IPS-NIHi11 (cell line): ENCODE measurements at places on chromosomes 6 and 20.

GRCh38 chr20:51028616-51029212 lies 5.8 kb upstream of the KCNG1 start:
- no peak for DNase-seq

- DNase-seq, result no peak
Measured at GRCh38 chr6:11200356-11200755, 32.1 kb downstream of the NEDD9 start.

DNA sequence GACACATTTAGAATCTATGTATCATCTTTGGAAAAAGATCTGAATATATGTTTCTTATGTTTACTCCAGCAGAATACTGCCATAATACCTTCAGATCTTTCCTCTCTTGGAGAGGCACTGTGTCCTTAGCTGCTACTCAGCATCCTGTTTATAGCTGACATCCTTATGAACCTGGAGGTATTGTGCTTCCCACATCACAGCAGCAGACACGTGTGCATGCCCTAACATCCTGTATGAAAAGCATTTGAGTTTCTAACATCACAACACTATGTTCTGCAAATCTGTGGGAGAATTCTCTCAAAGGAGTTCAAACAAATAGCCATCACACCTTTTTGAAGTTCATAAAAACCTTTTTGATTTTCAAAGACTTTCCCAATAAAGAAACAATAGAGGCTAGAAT lies 216.0 kb downstream of the GJA1 start:
- DNase-seq, result no peak

- no peak for DNase-seq
Measured at GRCh38 chr6:139126931-139127330, 7.9 kb upstream of the HECA start.

GRCh38 chr6:55678330-55679224 lies 99.6 kb upstream of the HMGCLL1 start:
- DNase-seq, result no peak

DNA sequence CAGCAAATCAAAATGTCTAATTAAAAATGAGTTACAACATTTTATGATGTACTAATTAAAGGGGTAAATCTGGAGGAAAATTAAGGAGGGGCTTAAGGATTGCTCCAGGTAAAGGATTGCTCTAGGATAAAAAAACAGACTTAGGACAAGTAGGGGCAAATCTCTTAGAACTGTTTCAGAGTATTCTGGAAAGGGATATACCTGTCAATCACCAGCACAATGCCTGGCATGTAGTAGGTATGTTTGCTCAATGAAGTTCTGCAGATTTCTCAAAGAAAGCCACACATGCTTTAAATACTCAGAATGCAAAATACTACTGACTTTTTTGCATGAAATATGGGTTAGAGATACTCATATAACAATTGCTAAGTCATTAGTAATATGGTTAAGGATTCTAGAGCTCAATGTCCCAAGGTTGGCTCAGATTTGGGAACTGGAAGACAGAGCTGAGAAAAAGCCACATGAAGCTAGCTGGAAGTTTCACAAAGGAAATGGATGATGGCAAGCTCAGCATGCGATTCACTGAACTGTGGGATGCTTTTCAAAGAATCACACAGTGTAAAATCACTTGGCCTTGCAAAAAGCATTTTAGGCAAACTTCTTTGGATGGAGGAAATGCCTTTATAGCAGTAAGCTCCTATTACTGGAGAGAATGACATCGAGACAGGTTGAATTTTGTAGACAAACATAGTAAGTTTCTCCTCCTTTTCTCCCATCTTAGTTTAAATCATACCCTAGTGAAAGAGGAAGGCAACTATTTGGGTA lies 72.8 kb downstream of the MAP3K5 start:
- no peak for DNase-seq

DNA sequence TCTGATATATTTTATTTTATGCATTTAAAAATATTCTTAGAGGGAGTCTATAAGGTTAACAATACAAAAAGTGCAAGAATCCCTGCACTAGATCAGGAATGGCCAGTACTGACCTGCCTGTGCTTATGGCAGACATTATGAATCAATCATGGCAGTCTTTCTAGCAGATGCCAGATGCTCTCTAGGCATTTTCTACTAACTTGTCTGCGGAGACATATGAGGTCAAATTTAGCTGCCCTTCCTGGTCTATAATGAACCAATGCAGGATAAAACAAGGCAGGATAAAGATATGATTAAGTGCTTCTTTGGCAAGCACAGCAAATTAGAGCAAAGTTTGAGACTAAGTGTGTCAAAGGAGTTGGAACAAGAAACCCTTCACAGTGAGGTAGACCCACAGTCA lies 46.6 kb upstream of the RNF24 start:
- DNase-seq, result no peak

DNA sequence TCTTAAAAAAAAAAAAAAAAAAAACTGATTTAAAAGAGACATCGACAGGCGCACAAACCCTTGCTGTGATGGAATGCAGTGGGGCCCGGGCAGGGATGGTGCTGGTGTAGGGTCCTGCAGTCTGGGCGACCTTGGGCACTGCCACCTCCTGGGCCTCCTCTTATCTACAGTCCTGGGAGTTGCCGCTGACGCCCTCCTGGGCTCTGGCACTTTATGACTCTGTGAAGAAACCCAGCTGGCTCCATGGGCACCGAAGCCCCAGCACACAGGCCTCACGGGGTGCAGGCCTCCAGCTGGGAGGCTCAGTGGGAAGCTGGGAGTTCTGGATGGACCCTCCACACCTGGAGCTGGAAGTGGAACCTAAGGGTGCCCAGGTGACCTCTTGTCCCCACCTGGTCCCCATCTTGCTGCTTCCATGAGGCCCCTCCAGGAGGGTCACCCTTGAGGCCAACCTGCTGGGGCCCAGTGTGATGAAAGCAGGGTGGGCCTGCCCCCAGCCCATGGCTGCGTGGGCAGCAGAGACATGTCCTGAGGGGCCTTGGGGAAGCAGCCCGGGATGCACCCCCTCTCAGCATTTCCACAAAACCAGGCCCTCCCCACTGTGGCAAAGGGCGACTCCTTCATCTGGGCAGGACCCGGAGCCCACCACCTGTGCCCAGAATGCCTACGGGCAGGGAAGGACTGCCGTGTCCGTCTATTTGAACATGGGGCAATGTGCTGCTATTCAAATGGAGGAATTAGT lies 104.9 kb downstream of the ASXL1 start:
- DNase-seq, result no peak

GRCh38 chr6:73382462-73383113 lies 12.0 kb upstream of the DDX43 start:
- no peak for DNase-seq

DNA sequence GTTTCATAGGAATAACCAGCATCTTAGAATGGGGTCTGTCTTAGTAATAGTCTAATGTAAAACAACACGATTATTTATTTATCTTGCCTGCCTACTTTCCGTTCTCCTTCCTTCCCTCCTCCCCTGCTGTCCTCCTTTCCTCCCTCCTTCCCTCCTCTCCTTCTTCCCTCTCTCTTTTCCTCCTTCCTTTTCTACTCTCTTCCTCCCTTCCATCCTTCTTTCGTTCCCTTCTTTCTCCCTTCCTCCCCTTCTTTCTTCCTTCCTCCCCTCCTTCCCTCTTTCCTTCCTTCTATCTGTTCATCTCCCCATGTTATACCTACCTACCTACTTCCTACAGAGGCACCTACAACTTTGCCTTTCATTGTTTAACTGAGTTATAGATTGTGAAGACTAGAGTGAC lies 940.6 kb downstream of the KIF16B start:
- DNase-seq, result no peak

DNA sequence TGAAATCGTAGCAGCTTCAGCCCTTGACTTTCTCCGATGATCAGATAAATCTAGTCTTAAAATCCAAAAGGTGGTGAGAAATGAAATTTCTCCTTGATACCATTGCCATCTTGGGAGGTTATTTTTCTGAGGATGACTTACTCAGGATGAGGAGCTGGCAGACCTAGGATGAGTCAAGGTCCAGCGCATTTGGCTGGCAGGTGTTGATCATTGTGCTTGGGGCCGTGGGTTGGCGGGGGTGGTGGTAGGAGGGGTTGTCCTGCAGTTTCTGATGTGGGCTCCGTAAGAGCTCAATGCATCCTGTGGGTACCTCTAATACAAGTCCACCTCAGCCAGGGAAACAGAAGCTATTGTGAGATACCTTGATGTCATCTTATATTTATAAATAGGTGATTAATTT lies 148.3 kb upstream of the SCGN start:
- DNase-seq, result no peak

- peak; percentile 74 for DNase-seq
Measured at GRCh38 chr6:18990059-18990978, 603.2 kb downstream of the RNF144B start.

DNA sequence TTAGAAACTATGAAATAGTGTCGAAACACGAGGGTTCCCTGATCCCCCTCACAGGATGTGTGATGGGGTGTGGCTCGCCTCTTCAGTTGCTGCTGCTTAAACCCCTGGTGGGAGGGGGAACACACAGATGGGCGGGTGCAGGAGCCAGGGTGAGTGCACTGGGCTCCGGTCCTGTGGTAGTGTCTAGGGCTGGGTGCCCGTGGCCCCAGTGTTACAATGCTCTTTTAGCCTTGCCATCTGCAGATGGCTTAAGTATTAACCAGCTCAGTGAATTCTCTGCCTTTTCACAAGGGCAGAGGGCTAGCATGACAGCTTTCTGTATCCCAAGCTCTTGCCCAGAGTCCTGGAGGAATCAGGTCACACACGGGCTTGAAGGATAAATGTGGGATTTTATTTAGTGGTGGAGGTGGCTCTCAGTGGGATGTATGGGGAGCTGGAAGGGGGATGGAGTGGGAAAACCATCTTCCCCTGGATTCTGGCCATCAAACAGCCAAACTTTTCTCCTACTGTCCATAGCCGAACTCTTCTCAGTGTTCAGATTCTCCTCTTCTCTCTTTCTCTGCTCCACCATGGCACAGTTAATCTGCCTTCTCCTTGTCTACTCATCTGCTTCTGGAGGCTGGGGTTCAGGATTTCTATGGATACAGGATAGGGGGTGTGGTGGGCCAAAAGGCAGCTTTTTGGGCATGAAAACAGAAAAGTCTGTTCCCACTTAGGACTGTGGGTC lies 659.0 kb downstream of the EPM2A start:
- no peak for DNase-seq

- no peak for DNase-seq
Measured at GRCh38 chr6:25332655-25333071, 53.5 kb downstream of the CARMIL1 start.

DNA sequence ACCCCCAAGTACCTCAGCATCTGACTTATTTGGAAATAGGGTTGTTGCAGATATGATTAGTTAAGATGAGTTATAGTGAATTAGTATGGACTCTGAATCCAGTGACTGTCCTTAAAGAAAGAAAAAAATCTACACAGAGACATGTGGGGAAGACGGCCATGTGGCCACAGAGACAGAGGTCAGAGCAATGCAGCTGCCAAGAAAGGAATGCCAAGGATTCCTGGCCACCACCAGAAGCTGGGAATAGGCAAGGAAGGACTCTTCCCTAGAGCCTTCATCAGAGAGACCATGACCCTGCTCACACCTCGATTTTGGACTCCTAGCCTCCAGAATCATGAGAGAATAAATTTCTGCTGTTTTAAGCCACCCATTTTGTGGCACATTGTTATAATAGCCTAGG lies 81.8 kb downstream of the FYN start:
- no peak for DNase-seq

- peak; percentile 81 for DNase-seq
Measured at GRCh38 chr20:4607287-4607713, 114.4 kb upstream of the PRND start.

DNA sequence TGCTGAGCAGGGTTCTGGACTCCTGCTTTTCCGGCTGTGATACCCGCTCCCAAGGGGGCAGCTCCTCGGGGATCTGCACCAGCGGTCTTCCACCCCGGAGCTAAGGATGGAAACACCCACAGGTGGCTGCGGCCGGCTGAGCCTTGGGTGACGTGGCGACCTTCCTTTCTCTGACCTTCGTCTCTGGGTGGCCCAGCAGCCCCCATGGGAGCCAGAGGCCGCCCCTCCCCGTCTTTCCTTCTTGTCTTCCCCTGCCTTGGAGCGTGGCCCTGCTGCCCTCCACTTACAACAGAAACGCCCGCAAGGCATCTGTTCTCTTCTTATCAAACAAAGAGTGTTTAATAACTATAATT lies 405.7 kb downstream of the TAF4 start:
- no peak for DNase-seq

GRCh38 chr20:64206614-64207013 lies 42.4 kb downstream of the MYT1 start:
- no peak for DNase-seq

DNA sequence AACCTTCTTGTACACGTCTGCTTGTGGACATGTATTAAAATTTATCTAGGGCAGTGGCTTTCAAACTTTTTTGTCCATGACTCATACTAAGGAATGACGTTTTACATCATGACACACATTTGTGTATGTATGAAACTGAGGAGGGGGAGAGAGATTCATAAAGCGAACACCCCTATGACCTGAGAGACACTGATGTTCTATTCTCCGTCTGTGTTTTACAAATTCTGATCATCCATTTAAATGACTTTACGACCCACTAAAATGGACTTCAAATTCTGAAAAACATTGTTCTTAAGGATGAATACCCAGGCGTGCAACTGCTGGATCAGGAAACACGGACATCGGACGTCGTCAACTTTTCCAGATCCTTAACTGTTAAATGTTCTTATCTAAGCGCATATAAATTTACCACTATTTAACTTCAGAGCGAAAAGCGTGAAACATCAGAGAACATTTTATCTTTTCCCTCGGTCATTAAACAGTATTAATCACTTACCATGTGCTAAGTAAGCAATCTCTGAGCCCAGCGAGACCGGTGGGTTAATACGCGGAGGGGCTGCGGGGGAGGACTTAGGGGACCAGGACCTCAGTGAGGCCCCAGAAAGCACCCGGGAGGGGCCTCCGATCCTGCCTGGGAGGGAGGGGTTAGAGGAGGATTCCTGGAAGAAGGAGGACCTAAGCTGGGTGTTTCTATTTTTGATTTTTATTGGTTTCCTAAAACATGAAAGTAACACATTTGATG lies 1.2 kb downstream of the PLAGL1 start:
- no peak for DNase-seq

- no peak for DNase-seq
Measured at GRCh38 chr20:62019144-62019805, 46.4 kb downstream of the TAF4 start.

DNA sequence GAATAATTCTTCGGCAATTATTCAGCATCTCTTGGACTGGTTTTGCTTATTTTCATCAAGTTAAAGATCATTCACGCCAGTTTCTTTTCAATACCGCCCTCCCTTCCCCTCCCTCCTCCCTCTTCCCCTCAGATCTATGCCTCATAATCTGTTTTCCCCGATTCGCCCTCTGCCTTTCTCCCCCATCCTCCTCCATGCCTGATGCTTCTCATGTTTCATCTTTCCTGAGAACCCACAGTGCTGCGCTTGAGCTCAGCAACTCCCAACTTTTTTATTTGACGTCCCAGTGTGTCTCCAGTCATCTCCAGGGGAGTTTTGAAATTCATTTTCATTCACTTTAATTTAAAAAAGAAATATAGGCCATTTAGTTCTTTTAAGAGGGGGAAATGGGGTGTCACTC lies 142.7 kb downstream of the PTPRT start:
- no peak for DNase-seq

DNA sequence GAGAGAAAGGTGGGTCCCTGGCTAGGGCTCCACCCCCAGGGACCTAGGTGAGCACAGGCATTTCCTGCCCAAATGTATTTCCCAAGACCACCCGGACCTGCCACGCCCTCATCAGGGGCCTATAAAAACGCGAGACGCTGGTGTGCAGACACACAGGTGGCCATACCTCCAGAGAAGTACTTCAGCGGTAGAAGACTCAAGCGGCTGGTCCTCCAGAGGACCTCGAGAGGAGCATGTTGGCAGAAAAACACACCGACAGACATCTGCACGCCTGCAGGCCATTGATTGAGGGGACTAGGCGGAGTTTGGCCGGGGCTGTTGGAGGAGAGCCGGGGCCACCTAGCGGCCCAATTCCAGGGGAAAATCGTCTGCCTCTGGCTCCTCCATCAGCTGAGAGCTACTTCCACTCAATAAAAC lies 695.8 kb upstream of the MMS22L start:
- peak; percentile 27 for DNase-seq
